ENCODE measurements at places on chromosomes 5 and 9.

GRCh38 chr5:181059297-181060230 is 19.5 kb downstream of the BTNL9 start:
- no peak for DNase-seq

DNA sequence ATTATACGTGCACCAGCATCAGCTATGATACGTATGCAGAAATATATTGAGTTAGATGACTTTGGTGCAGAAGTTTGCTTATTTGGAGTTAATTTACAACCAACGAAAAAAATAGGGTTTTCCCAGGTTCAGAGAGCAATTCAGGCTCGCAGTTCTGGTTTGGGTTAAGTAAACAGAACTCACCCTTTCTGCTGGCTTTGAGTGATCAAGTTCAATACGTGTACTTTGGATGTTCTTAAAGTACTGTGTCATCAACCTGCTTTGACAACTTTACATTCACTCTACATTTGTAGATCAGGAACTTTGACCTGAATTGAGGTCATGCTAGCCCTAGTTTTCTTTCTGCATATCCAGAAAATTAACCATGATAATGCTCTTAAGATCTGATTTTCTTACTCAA is 40.7 kb downstream of the ACOT12 start:
- no peak for DNase-seq

DNA sequence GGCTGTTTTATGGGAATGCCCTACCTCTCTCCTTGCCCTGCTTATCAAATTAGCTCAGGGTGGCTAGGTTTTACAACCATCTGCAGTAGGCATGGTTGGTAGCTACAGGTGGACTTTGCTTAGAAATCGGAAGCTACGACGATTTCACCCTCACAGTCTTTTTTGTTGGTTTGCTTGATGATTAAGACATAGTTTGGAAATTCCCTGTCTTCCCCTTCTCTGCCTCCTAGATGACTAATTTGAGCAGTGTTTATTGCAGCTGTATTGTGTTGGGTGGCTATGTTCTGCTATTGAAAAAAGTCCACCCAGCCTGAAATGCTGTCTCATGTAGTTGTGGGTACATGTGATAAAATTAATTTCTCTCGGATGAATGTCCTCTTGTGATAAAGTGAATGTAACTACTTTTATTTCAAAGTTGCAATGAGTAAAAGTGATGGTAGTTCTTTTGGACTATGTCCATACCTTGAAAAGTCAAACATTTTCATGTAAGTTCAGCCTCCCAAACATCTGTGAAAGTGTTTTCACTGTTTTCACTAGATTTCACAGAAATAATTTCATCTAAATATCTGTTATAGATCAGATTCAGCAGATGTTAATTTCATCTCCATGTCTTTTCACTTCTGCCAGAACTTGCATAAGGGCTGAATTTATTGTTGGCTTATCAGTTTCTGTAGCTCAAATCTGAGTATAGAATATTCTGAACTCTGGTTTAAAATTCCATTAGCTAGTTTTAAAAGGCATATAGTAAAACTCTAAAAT is 37.3 kb upstream of the FYB1 start:
- peak; percentile 89 for DNase-seq

GRCh38 chr5:148386041-148386440 is 2.3 kb downstream of the FBXO38 start:
- DNase-seq = peak; percentile 43
